Stimulated activated CD8-positive, alpha-beta memory T cell treated with anti-CD3 and anti-CD28 coated beads, Interleukin-15, amount 100 ng/mL, for 1 hour (primary cell): ENCODE measurements at places on chromosomes 2 and 18.
A peak's percentile ranks its signal among the peaks of the same experiment; 100 is the strongest.

DNA sequence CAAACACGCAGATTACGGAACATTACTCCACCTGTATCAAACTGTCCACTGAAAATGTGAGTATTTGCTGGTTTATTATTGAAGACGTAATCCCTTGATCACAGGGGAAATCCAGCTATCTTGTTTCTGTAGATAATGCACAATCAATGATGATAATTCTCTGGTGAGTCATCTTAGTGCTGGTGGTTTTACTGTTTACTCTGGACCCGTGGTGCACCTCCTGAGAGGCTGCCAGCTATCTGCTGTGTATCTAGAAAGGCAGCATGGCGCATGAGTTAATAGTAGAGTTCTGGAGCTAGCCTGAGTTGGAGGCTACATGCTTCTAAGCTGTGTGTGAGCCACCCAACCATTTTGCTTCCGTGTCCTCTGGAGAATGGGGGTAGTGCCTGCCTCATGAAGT, 6.5 kb downstream of the NCAPH start:
- DNase-seq, result no peak

- DNase-seq, result no peak
Observed at GRCh38 chr2:39696838-39697237, 31.1 kb downstream of the TMEM178A start.

DNA sequence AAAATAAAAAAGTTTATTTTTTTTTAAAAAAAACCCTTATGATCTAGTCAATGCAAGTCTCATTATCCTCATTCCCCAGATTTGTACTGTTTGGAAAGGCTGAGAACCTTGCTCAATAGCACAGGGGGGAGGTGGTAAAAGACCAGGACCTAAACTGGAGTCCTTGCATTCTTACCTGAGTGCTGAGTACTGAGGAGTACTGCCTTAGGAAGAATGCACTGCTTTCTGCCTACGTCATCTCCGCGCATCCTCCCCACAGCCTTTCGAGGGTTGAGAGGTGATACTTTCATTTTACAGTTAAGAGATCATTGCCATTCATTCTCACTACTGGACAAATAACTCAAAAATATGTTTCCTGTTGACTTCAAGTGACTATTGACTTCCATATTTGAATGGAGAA, 73.8 kb downstream of the MAP3K20 start:
- peak; percentile 5 for DNase-seq

DNA sequence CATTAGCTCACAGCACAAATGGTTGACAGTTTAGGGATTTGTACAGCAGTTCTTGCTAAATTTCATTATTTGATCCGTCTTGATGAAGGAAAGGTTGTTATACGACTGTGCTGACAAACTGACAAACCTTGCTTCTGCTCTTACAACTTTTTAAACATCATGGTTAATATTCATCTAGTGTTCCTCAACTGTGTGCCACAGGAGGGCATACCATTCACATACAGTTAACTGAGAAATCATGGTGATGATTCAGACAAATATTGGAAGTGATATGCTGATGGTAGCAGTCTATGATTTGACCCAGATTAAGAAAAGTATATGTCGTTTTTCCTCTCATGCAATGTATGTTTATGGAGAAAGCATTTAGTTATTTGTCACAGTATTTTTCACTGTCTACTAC, 129.8 kb upstream of the FSIP2 start:
- no peak for DNase-seq

DNA sequence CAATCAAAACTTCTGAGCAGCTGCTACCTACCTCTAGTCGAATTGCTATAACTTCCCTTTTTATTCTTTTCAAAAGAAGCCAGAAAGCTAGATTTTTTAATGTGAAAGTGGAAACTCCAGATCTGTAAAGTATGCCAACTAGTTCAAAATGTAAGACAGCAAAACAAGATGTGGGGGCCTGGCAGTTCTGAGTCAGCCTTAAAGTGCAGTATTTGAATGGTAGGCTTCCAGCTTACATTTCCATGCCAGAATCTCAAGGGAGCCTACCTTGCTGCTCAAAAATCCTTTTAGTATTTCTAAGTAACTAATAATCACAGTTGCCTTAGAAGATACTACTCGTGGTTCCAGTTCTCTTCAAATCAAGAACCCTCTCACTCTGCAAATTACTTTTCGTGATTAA, 1288.7 kb downstream of the LRP1B start:
- DNase-seq, result no peak

- DNase-seq, result no peak
Observed at GRCh38 chr2:47015206-47015605, 99.6 kb upstream of the MCFD2 start.

GRCh38 chr2:39948016-39948719, 169.1 kb upstream of the THUMPD2 start:
- DNase-seq, result no peak

DNA sequence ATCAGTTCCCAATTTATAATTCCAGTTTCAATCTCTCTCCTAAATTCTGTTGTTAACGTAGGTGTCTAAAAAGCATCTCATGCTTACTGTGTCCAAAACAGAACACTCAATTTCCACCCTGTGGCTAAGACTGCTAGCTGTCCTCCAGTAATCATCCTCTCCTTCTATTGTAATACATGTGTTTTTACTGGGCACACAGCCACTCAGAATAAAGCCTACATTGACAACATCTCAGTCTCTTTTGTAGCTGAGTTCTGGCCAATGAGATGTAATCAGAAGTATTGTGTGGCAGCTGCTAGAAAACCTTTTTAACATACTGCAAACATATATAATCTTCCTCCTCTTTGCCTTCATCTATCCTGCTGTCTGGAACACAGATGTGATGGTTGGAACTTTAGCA, 29.4 kb upstream of the TSPYL6 start:
- no peak for DNase-seq

GRCh38 chr18:35071819-35072247, 30.6 kb downstream of the MAPRE2 start:
- DNase-seq, result no peak

- peak; percentile 59 for DNase-seq
Observed at GRCh38 chr2:221573430-221574230, 1.5 kb upstream of the EPHA4 start.

DNA sequence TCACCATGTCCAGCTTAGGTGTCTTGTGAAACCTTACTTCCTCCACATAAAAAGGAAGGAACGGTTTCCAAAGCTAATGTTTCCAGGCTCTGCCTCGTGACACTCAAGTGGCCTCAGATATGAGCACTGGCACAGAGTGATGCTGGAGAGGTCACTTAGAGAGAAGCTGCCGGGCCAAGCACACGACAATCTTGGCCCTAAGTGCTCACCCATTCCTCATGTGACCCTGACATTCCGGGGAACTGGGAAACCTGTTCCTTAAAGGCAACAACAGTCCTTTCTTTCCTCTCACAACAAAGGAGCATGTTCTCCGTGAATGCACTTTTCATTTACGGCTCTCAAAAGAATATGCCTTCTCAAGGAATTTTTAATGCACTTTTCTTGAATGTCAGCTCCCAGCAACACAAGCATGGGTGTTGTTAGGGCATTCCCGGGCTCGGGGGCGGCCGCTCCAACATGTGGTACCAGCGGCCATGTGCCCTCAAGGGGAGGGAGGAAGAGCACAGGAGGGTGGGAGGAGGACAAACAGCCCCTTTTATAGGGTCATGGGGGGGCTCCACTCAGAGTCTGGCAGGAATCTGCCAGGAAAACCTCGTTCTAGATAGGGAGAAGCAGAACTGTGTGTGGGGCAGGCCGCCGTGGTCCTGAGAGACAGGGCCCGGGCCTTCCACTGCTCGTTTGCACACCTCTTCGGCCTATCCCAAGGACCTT, 118.6 kb downstream of the MBP start:
- DNase-seq, result no peak

- DNase-seq, result no peak
Observed at GRCh38 chr2:98800330-98801064, 69.6 kb upstream of the MGAT4A start.

DNA sequence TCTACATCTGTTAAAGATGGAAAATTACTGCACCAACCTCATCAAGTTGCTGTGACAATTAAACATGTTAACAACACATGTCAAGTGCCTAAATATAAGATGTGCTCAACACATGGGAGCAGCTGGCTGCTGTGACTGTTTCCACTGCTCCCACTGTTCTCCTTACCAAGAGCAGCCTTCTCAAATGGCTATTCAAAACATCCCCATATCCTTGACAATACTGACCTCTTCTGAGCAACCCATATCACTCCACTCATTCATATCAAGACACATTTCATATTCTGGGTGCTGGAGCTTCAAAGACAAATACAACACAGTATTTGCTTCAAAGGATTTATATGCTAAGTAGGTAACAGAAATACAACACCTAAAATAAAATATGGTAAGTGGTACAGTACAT, 60.3 kb downstream of the PIAS2 start:
- no peak for DNase-seq

DNA sequence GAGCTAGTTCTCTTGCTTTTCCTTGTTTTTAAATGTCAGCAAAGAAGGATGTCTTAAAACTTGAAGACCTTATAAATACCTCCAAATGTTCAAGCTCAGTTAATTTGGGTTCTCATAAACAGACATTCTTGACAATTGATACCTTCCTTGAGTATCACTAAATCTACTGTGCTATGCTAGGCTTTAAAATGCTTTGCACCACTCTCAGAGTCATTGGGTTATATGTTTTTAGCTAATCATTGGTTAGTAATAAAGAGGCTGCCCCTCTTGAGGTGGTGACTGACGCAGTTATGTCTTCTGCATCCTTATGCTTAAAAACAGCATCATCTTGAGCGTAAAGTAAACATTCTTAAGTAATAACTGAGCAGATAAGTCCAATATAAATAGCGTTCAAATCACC, 276.0 kb downstream of the AGPS start:
- DNase-seq, result no peak

- no peak for DNase-seq
Observed at GRCh38 chr18:326846-327245, 59.0 kb upstream of the THOC1 start.

GRCh38 chr2:69734035-69734611, 7.8 kb upstream of the ANXA4 start:
- DNase-seq, result no peak

DNA sequence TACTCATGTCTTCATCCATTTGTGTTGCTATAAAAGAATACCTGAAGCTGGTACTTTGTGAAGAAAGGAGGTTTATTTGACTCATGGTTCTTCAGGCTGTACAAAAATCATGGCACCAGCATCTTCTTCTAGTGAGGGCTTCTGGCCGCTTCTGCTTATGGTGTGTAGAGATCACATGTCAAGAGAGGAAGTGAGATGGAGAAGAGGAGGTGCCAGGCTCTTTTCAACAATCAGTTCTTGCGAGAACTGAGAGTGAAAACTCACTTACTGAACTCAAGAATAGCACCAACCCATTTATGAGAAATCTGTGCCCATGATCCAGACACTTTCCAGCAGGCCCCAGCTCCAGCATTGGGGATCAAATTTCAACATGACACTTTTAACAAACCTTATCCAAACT, 30.0 kb upstream of the BARD1 start:
- no peak for DNase-seq

DNA sequence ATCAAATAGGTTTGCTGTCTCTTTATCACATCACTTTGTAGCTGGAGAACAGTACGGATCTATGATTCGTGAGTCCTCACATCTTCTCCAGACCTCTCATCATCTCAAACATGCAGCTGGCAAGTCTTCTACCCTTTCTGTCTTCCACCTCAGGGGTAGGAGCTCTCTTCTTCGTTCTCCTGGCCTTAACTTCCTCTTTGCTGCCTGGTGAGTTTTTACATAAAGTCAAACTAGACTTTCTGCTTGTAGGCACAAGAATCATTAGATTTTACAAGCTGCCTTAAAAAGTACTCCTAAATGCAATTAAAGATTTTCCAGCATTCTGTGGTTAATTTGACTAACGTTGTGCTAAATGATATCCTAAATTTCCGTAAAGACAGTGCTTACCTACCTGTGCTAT, 43.7 kb upstream of the TANK start:
- no peak for DNase-seq

DNA sequence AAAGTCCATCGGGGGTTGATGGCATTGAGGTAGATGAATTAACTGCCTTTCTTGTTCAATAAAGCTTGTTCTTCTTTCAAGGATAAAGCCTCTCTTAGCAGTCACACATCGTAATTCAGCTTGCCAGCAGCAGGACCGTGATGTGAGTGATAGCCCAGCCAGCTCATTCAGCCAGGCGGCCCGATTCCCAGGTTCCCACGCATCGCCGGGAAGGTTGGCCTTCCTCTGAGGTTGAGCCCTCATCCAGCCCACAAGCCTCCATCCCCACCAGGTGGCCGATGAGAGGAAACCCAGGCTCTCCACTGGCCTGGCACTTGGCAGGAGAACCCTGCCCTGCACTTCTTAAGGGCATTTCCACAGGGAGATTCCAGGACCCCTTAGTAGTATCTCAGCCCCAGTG, 4.7 kb downstream of the AGAP1 start:
- DNase-seq, result no peak

DNA sequence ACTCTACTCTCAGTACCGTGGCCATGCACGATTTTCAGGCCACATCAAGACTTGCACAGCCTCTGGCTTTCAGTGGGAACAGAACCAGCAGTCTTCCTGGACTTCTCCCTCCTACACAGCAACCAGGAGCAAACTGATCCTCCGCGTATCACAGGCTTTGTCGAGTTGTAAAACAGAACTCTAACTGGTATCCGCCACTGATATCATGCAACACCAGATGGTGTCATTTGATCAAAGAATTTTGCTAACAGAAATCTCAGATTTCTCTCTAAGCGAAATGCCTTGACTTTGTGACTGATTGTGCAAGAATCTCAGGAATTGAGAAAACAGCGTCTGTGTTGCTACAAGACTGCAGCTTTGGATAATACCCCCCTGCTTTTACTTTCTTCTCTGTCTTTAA, 85.7 kb downstream of the COPS8 start:
- no peak for DNase-seq

GRCh38 chr2:64273524-64274398, 129.5 kb upstream of the PELI1 start:
- DNase-seq, result no peak

- no peak for DNase-seq
Observed at GRCh38 chr2:164967781-164968228, 12.5 kb upstream of the SLC38A11 start.

GRCh38 chr2:190877436-190877835, 3.2 kb upstream of the GLS start:
- DNase-seq, result no peak

DNA sequence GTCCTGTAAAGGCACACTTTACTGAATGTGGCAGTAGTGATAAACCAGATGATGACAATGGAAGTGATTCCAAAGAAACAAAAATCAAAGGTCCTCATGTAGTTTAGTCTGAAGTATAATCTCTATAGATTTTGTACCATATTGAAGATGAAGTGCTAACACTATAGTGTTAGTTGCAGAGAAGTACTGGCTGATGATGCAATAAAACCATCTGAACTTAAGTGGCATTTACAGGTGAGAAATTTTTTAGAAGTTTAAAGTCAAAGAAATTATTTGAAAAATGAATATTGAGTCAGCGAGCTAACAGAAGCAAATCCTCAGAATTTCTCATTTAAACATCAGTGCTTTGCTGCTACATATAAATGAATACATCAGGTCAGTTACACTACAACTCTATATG, 43.1 kb upstream of the RMDN2 start:
- no peak for DNase-seq

GRCh38 chr2:72144274-72144631, 3.4 kb downstream of the CYP26B1 start:
- DNase-seq, result no peak
